ENCODE measurements at places on chromosomes 16 and 17. TPM values are rescaled to one million over a fixed set of nuclear protein-coding genes. Genes with fewer than 3 reads are reported as not detected.

DNA sequence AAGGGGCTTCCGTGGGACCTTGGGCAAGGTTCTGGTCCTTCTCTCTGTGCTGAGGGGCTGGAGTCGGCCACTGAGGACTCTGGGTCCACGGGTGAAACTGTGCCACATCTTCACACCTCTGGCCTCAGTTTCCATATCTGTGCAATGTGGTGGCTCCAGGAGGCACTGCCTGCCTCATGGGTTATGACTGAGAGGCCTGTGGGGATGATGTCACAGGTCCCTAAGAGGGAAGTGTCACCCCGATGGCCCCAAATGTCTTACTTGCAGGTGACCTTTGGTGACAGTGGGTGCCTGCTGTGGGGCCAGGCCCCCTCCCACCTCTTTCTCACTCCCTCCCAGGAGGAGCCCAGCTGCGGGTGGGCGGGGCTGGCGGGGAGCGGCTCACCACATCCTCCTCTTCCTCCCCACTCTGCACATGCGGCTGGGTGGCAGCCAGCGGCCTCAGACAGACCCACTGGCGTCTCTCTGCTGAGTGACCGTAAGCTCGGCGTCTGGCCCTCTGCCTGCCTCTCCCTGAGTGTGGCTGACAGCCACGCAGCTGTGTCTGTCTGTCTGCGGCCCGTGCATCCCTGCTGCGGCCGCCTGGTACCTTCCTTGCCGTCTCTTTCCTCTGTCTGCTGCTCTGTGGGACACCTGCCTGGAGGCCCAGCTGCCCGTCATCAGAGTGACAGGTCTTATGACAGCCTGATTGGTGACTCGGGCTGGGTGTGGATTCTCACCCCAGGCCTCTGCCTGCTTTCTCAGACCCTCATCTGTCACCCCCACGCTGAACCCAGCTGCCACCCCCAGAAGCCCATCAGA, at the start of gene IL21R:
Gene IL21R (plus strand): TSS at position 407 of the 801 bp plus-strand sequence. CDS start 27,898 bp downstream, outside the sequence.
- no peak within 1 kb of the TSS for H3K27ac ChIP-seq
- peaks cover 4% of the 10 kb centered on the region for H3K4me1 ChIP-seq
- no peak within 1 kb of the TSS for H3K4me3 ChIP-seq
- no peaks in the 10 kb centered on the region for H3K27me3 ChIP-seq
- no peaks in the 10 kb centered on the region for H3K36me3 ChIP-seq

Gene KRTAP2-2
- total RNA-seq, result not detected

Gene MYADML2
- 0.25 TPM for total RNA-seq

GRCh38 chr16:25748092-25748654, 56.4 kb downstream of the HS3ST4 start:
- H3K4me3 ChIP-seq, result no peak overlapping the region
- H3K27me3 ChIP-seq, result no peaks in the 10 kb centered on the region
- no peak overlapping the region for H3K27ac ChIP-seq
- H3K36me3 ChIP-seq, result no peaks in the 10 kb centered on the region
- H3K4me1 ChIP-seq, result no peaks in the 10 kb centered on the region
- no peak for DNase-seq

- no peaks in the 10 kb centered on the region for H3K4me1 ChIP-seq
- DNase-seq, result no peak
Measured at GRCh38 chr16:9366048-9366969, 274.9 kb downstream of the HAPSTR1 start.

- H3K4me1 ChIP-seq, result no peaks in the 10 kb centered on the region
Measured at GRCh38 chr16:86239381-86239780, 270.9 kb upstream of the FOXF1 start.

Gene MYH2
- 0.31 TPM for total RNA-seq

Data from testis (tissue), 5 donors.